SK-N-MC (cell line): ENCODE measurements at places on chromosomes 16 and 17.

- no peak for DNase-seq
These were observed 8.7 kb downstream of the VASN start for GRCh38 chr16:4380119-4381063.

DNA sequence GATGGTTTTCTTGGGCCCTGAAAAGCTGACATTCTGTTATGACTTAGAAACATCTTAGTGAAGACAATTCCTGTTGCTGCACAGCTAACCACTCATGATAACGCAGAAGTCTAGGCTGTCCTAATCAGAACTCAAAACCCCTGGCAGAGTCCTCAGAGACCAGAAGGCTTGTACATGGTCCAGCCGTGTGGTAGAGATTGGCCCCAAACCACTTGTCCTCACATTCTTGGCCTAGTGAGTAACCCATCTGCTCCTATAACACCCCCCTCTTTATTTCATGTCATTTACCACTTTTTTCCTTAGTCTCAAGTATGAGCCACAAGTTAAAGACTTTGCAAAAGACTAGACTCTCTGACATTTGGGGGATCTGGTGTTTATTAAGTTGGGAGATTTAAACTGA lies 116.5 kb upstream of the ADAMTS18 start:
- DNase-seq: no peak

GRCh38 chr16:17245776-17246175 lies 225.0 kb downstream of the XYLT1 start:
- no peak for DNase-seq

DNA sequence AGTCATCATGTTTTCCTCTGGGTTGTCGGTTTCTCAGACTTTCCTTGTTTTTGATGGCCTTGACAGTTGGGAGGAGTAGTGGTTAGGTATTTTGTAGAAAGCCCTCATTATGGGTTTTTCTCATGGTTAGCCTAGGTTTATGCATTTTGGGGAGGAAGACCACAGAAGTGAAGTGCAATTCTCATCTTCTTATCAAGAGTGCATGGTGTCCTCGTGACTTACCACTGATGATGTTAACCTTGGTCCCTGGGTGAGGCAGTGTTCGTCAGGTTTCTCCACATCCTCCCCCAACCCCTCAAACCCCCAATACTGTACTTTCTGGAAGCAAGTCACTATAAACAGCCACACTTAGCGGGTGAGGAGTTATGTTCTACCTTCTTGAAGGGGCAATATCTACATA lies 42.3 kb downstream of the BPTF start:
- DNase-seq: no peak

GRCh38 chr16:51419768-51420167 lies 268.7 kb upstream of the SALL1 start:
- no peak for DNase-seq

DNA sequence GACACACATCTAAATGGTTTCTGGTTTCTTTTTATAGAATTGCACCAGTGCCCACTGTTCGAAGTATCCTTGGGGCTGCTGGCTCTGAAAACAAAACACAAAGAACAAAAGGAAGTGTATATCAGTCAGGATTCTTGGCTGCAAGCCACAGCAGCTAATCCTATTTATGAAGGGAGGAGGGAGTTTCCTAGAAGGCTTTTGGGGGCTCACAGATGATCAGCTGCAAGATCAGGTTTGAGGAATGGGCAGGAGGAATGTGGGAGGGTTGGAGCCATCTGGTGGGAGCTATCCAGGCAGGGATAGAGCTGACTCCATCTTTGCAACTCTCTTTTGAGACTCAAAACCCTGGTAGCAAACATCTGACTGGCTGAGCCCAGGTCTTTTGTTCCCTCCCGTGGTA lies 118.3 kb upstream of the EEF2KMT start:
- no peak for DNase-seq

DNA sequence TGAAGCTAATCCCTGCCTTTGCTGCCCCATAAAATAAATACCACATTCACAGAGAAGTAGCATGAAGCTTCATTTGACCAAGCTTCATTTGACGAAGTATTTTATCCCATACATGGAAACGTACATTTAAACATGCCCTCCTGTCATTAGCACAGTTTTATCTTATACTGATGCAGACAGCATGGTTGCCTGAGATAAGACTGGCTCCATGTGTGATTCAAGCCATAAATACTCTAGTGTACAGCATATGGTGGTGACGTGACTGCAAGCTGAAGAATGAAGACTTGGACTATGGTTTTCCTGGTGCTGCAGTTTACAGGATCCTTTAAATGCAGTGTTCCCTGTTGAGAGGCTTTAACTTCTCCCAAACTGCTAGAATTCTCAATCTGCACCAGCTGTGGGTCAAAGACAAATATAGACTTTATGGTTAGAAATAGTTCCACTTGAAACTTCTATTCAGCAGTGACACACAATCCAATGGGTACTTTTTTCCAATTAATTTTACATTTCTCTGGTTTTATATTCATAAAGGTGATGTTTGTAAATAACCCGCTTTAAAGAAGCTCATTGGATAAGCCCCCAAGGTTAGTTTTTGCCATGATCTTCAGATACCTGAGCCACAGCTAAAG lies 64.9 kb downstream of the CYB561 start:
- DNase-seq: no peak

DNA sequence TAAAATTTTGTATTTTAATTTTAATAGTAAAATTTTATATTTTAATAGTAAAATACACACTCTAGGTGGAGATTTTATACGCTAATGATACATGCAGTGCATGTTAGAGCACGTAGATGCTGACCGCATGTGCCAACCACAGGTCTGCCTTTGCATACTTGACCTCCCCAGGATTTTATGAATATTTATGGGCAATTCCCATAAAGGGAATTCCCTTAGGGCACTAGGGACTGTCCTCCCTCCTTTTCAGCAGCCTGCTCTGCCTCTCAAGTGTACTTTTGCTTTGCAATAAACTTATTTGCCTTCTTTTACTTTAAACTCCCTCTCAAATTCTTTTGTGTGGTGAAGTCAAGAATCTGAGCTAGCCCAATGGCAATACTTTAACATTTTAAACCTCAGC lies 217.7 kb upstream of the CDH8 start:
- DNase-seq: no peak

DNA sequence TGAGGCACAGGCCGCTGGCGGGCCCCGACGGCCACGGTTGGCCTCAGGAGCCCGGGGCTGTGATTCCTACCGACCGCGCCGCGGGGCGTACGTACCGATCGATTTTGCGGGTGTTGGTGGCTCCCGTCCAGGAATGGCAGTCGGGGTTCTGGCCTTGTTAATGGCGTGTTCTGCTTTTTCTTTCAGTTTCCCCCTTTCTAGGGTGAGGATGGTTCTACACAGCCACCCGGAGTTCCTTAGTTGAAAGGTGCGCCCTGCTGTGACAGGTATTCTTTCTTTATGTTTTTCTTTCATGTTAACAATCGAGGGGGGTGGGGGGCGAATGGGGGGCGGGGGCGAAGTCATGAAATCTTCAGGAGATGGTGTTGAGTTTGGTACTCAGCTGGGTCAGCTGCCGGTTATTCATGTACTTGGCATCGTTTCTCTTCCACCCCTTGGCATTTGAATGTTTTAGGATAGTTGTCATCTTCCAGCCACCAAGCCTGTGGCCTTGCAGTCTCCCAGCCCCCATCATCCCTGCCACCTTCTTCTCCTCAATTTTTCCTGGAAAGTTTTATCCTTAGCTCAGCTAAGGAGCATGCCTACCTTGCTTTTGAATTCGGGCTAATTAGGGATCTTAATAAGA lies 802 bp downstream of the CYLD start:
- DNase-seq: no peak

DNA sequence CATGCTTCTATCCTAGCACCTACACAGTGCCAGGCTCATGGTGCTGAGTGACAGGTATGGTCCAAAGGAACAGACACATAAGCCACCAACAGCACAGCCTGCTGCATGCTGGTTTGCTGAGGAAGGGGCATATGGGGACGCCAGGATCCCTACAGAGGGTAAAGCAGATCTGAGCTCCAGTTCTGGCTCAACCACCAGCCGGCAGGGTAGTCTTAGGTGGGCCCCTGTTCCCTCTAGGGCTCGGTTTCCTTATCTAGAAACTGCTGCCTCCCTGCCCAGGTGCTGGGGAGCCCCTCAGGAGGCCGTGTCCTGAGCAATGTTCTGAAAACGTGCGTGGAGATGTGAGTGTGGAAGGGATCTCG lies 24.2 kb upstream of the MRPS23 start:
- no peak for DNase-seq

DNA sequence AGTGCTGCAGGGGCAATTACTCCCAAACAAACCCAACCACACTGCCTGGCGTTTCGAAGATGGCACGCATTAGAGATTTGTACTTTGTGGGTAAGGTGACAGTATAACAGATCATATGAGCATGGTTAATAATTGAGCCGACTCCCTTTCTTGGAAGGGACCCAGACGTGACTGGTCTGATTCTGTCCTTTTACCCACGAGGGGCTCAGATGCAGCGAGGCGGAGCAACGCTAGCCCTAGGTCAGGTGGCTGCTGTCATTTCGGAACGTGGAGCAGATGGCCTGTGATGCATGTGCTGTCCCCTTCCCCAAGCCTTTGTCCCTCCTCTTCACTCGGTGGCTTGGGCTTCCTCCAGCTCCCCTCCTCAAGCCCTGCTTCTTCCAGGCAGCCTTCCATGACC lies 84.2 kb downstream of the SNX29 start:
- no peak for DNase-seq

- no peak for DNase-seq
These were observed 21.9 kb downstream of the MRM1 start for GRCh38 chr17:36623281-36623680.

DNA sequence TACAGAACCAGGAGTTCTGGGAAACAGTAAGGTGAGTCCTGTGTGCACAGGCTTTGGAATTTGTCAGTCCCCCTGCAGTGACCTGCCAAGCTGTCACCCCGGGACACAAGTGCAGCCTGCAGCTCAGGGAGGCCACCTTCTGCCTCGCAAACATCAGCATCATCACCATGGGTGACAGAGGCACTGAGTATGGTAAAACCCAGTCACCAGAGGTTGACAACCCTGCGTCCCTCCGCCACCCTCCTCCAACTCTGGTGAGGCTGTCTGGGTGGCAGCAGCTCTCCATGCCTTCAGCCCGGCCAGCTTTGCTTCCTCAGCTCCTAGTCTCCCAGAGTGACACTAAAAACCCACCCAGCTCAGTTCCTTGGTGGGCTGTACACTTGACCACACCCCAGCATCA lies 221.0 kb downstream of the CPPED1 start:
- DNase-seq: no peak

DNA sequence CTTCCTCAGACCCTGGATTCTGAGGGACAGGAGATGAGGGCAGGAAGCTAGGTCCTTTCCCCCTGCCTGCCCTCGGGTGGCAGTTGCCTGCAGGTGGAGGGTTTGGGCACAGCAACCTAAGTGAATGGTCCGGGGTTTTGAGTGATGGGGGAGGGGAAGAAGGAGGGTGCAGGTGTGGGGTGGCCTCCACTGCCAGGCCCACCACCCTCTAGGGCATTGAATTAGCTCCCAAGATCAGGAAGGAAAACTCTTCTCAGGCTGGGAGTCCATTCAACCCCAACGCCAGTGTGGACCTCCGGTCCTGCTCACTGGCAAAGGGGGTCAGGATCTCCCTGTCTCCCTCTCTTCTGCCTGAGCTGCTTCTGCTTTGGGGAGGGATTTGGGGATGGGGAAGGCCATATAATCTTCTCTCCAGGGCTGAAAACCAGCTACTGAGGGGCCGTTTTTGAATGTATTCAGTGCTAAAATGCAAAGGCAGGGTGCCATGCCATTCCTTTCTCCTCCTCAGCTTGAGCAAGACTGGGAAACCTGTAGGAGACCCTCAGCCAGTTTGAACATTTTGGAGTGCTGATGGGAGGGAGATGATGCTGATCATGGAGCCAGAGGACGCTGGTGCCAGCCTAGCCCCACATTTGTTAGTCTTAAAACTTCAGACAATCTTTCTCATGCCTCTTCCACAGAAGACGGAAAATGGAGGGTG lies 18.8 kb downstream of the GRB7 start:
- DNase-seq: no peak

GRCh38 chr16:47035436-47035835 lies 62.0 kb upstream of the DNAJA2 start:
- no peak for DNase-seq

GRCh38 chr17:75260641-75261335 lies 618 bp downstream of the GGA3 start:
- DNase-seq: no peak

GRCh38 chr17:72600934-72601333 lies 480.1 kb downstream of the SOX9 start:
- DNase-seq: no peak

DNA sequence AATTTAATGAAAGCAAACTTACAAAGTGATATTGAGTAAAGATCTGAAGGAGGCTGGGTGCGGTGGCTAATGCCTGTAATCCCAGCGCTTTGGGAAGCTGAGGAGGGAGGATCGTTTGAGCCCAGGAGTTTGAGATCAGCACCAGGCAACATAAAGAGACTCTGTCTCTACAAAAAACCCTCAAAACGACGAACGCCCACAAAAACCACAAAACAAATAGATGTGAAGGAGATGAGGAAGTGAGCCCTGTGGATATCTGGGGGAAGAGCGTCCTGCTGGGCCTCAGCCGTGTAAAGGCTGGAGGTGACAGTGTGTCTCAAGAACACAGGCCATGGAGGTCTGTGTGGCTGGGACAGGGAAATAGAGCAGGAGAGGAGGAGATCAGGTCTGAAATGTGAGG lies 68.8 kb downstream of the ITFG1 start:
- DNase-seq: no peak

- no peak for DNase-seq
These were observed at the start of gene COPZ2 for GRCh38 chr17:48037036-48037837. TSS of gene COPZ2 (minus strand) at chr17:48037797. CDS start at chr17:48037777, 20 bp downstream.

DNA sequence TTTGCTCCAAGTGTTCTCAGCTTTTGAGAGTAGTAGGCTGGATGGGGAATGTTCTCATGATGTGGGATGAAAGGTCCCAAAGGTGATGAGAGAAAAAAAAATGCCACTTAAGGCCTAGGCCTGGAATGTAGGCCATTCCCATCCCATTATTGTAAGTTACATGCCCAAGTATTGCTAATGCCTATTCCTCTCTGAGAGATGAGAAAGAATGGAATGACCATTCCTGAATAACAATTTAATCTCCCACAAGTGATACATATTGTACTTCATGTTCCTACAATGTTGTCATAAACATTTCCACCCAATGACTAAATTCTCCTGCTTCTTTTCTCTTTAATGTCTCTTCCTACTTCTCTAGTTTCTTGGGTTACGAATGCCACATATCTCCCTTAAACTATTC lies 102.8 kb upstream of the KCNJ16 start:
- DNase-seq: no peak

GRCh38 chr16:69566240-69566980 lies 644 bp downstream of the NFAT5 start:
- DNase-seq: no peak

- DNase-seq: no peak
These were observed 13.0 kb downstream of the UNC45B start for GRCh38 chr17:35160354-35161201.
